ENCODE measurements at places on chromosomes 5 and 9.

DNA sequence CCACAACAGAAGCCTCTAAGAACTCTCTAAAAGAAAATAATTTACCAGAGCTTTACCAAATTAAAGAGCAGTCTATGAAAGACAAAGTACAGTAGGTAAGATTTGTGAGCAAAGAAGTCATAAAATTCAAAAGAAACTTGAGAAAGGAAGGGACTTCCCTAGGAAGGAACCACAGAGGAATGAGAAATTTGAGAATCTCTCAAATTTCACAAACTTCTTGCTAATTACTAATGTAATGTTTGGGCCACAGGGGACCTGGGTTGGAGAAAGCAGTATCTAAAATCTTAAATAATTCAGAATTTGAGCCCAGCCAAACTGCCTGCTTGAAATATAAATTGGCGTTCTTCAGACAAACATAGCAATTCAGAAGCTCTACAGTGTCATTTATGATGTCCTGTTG is 225.0 kb upstream of the PRR16 start:
- DNase-seq, result no peak

- DNase-seq, result no peak
Observed at GRCh38 chr5:150166650-150167511, at the start of gene CDX1. Gene CDX1 (plus strand): TSS chr5:150166778. CDS start chr5:150166877, 99 bp downstream.

- DNase-seq, result no peak
Observed at GRCh38 chr5:171999877-172000276, 6.6 kb downstream of the FBXW11 start.

- DNase-seq, result no peak
Observed at GRCh38 chr9:37972351-37972848, 68.5 kb upstream of the SLC25A51 start.

DNA sequence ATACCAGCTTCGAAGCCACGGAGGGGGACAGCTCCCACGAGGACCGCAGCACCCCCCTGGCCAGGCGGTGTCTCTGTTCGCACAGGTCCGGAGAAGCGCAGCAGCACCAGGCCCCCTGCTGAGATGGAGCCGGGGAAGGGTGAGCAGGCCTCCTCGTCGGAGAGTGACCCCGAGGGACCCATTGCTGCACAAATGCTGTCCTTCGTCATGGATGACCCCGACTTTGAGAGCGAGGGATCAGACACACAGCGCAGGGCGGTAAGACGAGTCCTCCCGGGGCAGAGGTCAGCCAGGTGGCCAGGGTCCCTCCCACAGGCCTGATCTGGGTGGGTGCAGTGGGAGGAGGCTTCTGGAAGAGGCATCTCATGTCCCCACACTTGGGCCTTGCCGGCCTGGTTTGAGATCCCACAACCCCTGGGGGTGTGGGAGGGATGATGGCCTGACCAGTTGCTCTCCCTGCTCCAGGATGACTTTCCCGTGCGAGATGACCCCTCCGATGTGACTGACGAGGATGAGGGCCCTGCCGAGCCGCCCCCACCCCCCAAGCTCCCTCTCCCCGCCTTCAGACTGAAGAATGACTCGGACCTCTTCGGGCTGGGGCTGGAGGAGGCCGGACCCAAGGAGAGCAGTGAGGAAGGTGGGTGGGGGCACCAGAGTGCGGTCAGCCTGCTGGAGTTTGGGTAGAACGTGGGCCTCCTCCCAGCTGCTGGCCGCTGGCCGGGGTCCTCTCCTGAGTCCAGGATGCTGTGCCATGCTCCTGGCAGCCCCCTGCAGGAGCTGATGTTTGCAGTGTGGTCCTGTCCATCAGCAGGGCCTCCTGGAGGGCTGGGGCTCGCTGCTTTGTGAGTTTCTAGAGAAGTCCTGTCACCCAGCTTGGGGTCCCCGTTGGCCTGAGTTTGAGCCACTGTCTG is 2.8 kb upstream of the AJM1 start:
- DNase-seq, result no peak

DNA sequence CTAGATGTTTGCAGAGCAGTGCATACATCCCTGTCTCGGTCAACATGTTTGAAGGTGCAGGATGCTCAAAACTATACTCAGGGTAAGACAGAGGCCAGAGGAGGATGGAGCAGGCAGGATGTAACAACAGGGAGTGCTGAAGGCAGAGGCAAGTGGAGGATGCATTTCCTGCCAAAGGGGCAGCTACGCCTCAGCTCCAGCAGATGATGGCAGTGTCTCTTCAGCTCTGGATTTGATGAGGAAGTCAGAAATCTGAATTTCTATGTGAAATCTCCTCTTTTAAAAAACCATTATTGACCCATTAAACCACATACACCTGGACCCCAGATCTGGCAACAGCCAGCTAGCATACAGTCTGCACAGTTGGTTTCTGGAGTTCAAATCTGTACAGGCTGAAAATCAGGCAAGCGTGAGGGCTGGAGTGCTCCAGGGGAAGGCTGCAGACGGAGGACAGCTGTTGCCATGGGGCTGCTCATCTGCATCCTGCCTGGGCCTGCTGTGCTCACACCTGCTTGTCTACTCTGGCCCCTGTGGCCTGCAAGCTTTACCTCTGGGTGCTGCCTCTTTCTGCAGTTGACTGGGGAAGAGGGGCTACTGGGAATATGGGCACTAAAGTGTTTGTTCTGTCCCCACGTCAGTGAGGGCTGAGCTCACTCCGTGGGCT is 152.9 kb upstream of the SLC28A3 start:
- DNase-seq, result no peak

- DNase-seq, result no peak
Observed at GRCh38 chr9:115461280-115461679, 343.3 kb upstream of the TNC start.

- no peak for DNase-seq
Observed at GRCh38 chr5:37060030-37060429, 183.5 kb downstream of the NIPBL start.
